CD4-positive, alpha-beta T cell treated with Interleukin-1 beta for 1 hour (primary cell): ENCODE measurements at places on chromosomes 5 and 9.

DNA sequence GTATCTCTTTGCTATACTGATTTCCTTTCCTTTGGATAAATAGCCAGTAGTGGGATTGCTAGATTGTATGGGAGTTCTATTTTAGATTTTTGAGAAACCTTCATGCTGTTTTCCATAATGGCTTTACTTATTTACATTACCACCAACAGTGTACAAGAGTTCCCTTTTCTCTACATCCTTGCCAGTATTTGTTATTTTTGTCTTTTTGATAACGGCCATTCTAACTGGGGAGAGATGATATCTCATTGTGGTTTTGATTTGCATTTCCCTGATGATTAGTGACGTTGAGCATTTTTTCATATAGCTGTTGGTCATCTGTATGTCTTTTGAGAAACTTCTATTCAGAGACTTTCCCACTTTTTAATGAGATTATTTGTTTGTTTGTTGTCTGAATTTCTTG is 25.8 kb downstream of the NADK2 start:
- DNase-seq, result no peak

- peak; percentile 17 for DNase-seq
Measured at GRCh38 chr5:88889189-88890069, 6.4 kb upstream of the MEF2C start.

- DNase-seq, result no peak
Measured at GRCh38 chr5:87164409-87164808, 103.3 kb upstream of the RASA1 start.

DNA sequence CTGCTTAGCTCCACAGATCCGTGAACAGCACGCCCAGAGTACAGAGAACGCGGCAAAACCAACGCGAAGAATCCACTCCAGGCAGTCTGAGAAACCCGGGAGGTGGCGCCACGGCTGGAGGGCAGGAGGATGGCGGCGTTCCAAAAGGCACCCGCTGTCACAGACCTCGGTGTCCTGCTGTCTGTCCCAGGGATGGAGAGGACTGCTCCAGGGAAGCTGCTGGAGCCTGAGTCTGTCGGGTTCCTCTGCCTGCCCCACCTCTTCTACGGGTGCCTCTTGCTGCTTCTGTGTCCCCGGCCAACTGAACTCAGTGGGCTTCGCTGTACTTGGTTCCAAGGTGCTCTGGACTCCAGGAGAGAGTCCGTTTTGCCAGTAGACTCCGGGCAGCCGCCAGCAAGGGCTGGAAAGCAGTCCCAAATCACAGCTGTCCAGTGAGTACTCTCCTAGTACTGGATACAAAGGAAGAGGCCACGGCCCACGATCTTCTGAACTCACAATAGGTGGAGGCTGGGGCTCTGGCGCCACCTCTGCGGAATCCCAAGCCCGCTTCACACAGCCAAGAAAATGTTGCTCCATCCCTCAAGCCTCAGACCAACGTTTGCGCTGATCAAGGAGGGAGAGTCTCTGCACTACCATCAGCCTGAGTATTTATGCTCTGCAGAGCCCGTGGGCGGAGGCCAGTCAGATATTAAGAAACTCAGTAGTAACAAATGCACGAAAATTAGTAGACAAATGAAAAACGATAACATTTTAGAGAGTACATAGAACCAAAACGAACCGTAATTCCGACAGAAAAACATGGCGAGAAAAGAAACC is 440 bp downstream of the ANXA2R start:
- DNase-seq, result peak; percentile 73

DNA sequence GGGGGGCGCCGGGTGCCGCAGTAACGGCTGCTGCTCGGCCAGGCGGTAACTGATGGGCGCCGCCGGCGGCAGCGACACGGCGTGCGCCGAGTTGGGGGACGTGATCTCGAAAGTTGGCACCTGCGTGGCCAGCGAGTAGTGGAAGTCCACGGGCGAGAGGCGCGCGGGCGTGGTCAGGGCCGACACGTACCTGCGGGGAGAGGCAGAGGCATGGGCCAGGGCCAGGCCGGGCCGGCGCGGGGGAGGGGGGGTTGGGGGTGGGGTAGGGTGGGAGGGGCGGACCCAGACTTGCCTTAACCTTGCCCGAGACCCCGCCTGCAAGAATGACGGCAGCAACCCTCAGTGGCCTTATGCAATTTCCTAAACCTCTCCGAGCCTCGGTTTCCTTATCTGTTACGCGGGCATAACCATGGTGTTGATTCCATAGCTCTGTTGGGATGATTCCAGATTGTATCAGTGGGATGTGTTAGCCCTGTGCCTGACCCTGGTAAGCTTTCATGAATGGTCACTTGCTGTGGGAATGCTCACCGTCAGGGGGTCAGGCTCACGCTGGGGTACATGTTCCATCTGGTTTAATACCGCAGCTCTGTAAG is 53.0 kb downstream of the PSD2 start:
- peak; percentile 36 for DNase-seq

GRCh38 chr9:128108269-128109049 is 19.1 kb downstream of the PTGES2 start:
- no peak for DNase-seq

DNA sequence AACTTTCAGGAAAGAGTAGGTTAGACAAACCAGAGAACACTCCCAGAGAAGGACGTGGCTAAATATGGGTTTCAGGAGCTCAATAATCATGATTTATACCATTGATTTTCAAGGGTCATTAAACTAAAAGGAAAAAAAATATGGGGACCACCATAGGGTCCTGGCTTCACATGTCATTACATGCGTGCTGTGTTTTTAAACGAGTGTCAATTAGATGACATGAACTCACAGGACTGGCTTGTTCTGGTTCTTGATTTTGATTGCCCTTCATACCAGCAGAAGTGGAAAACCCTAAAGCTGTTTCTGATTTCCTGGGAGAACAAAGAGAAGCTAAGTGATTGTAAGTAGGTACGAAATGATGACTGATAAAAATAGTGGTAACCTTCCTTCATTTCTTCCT is 5.8 kb downstream of the ACOT12 start:
- DNase-seq, result no peak
